ENCODE measurements at places on chromosomes 2 and 18.

- DNase-seq: peak; percentile 63
Measured at GRCh38 chr2:68741238-68741637, 6.6 kb downstream of the ARHGAP25 start.

DNA sequence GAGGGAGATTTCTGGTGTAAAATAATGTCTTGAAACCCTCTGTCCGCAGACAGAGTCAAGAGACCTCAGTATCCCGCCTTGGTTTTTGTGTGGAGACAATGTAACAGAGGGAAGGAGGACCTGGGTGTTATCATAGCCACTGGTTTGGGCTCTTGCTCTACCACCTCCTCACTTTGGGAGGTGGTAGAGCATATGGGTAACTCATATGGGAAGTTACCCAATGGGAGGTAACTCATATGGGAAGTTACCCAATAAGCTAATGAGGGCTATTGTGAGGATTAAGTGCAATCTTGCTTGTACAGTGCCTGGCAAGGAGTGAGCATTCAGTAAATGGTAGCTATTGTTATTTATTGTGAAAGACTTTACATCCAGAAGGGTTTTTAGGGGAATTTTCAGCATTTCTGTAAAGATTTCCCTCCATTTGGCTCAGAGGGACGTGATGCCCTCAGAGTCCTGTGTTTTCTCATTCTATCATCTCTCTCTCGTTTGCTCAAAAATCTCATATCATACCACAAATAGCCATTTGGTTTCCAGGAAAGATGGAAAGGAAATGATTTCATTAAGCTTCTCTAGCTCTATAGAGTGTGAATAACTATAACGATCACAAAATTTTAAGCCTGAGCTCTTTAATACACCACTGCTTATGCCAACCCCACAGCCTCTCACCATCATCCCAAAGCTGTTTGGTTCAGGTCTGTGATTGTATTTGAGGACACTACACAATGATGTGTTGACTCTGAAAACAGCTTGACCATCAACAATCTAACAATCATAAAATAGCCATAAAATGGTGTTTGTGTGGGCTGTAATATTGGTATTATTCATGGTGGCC is 307.7 kb downstream of the STK39 start:
- peak; percentile 6 for DNase-seq

DNA sequence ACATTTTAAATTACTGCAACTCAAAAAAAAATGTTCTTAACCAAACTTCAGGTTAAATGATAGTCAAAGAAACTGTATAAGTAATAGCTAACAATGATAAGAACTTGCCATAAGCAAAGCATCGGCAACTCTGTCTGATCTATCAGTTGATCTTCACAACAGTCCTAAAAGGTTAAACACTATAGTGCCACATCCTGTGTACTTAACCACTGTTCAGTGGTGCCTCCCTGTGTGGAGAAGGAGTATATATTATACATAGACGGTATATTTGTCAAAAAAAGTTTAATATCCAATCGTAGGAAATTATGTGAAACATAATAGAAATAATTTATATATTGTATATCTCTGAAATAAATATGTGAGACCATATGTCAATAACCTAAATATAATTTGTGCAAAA is 13.0 kb downstream of the DTNA start:
- DNase-seq: no peak

- DNase-seq: no peak
Measured at GRCh38 chr18:22469926-22470247, 52.2 kb upstream of the CTAGE1 start.

- DNase-seq: peak; percentile 90
Measured at GRCh38 chr2:72931280-72931910, 14.1 kb downstream of the EMX1 start.

- no peak for DNase-seq
Measured at GRCh38 chr2:57141269-57141668, 905.3 kb upstream of the VRK2 start.

GRCh38 chr2:43124687-43125057 is 101.7 kb downstream of the ZFP36L2 start:
- DNase-seq: no peak

GRCh38 chr2:31197669-31198068 is 19.6 kb downstream of the CAPN14 start:
- no peak for DNase-seq

GRCh38 chr2:181774685-181775084 is 94.4 kb upstream of the NEUROD1 start:
- peak; percentile 74 for DNase-seq

- DNase-seq: peak; percentile 60
Measured at GRCh38 chr2:57497489-57498096, 549.0 kb upstream of the VRK2 start.

GRCh38 chr2:96810783-96811192 is 5.3 kb upstream of the CNNM3 start:
- DNase-seq: no peak

DNA sequence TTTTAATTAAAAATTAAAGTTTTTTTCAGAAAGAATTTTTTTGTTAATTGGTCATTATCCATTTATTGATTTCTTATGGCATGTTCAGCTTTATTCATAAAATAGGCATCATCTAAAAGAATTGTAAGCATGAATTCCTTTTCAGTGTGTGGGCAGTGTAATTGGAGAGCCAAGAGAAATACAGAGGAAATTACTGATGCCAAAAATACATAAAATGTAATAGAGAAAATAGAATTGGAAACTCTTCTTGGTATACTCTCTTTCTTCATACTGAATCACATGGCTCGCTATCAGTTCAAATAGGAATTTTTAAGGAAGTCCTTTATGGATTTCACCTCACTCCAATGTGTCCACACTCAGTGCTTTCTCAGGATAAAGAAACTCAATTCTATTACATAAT is 663.6 kb upstream of the NRXN1 start:
- no peak for DNase-seq

DNA sequence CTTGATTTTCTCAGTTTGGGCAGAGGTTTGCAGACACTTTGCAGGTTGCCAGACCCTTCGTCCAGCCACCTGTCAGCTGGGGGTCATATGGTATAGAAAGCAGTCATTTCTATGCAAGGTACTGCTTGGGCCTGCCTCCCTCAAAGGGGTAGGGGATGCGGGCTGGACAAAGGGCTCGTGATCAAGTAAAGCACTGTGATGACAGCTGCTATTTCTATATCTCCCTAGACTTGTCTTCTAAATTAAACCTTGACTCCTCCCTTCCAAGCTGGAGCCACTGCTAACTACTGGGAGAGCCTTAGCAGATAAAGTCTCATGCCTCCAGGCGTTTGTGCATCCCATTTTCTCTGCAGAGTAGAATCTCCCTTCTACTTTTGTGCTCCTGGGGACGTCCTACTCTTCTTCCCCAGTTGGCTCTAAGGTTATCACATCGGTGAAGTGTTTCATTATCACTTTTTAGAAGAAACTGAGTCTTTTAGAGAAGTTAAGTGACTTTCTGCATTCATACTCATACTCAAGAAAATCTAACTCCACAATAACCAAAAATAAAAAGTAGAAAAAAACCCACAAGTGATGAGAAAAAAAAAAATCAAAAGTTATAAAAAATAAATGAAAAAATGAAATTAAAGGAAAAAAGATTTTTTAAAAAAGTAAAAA is 710 bp upstream of the XRCC5 start:
- DNase-seq: peak; percentile 13

DNA sequence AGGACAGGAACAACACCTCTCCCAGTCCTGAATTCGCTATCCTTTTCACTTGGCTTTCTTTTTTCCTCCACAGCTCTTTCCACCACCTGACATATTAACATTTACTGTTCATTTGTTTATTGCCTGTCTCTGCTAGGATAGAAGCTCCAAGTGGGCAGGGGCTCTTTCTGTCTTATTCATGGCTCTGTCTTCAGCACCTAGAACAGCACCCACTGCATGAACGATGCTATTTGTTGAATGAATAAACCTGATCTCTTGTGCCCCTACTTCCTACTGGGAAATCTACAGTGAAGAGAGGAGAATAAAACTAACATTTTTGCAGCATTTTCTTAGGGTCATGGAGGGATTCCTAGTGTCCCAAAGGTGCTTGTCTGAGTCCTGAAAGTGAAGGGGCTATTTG is 24.4 kb upstream of the GAREM2 start:
- peak; percentile 26 for DNase-seq

DNA sequence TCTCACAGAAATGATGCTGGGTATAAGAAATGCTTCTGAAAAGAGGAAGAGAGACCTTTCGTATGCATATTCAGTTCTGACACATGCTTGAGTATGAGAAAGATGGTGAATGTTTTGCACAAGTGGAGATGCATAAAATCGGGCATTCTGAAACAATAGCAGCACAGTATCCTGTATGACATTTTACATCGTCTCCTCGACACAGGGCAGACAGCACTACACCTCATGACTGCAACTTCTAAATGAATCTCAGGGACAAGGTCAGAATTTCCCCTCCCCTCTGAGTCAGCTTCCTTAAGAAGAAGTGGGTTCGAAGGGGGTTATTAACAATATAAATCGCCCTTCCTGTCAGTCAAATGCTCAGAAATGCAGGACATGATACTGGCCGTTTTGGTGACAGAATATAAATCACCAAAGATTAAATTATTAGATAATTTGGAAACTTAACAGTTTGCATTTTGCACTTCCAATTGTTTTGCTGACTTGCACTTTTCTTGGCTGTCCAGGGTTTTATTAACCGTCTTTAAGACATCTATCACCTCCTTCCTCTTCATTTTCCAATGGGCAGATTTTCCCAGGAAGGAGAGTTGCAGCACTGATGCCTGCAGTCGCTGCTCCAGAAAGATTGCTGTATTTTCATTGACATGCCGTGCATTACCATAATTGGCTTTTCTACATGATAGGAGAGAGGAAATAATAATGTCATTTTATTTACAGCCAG is 57.2 kb downstream of the TSHZ1 start:
- DNase-seq: no peak

DNA sequence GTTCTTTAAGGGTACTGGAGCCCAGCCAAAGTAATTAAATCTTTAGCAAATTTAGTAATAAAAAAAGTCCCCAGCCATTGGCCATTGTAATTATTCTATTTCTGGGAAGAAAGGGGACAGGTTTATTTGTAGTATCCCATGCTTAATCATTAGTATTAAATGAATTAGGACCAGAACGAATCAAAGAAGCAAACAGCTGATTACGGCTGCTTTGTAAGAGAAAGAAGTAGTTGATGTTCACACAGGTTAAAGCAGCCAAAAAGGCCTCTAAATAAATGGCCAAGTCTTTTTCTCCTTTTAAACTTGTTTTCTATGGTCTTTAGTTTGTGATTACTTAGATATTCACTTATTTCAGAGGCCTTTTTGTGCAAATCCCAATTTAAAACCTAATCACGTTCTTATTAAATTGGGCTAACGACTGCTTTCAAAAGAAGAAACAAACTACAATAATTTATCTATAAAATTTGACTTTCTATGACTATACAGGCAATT is 48.6 kb upstream of the DNAH7 start:
- DNase-seq: no peak

DNA sequence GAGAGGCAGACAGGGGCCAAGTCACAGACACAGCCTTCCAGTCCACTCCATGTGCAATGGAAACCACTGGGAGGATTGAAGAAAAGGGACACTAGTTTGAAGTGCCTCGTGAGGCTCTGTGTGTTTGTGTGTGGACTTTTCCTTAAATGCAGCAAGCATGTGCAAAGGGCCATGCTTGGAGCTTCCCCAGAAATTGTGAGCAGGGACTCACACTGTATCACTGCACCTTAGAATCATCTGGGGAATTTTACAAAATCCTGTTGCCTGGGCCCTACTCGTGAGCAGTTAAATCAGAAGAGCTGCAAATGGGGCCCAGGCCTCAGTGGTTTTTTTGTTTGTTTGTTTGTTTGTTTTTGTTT is 137.8 kb downstream of the TRIM43 start:
- no peak for DNase-seq

DNA sequence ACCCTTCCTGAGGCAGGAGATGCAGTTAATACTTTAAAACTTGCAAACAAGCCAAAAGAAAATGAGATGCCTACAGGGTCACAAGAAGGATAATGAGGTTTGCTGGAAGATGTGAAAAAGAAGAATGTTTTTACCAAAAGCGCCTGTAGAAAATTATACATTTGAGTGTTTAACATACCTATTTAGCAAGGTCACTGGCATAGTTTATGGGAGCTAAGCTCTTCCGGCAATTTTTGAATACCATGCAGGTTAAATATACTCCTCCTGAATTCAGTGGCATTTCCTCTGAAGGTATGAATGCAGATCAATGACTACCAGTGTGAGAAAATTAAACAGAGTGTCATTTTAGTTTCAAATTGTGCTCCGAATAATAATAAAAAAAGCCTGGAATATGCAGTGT is 21.2 kb upstream of the MAP3K20 start:
- no peak for DNase-seq

DNA sequence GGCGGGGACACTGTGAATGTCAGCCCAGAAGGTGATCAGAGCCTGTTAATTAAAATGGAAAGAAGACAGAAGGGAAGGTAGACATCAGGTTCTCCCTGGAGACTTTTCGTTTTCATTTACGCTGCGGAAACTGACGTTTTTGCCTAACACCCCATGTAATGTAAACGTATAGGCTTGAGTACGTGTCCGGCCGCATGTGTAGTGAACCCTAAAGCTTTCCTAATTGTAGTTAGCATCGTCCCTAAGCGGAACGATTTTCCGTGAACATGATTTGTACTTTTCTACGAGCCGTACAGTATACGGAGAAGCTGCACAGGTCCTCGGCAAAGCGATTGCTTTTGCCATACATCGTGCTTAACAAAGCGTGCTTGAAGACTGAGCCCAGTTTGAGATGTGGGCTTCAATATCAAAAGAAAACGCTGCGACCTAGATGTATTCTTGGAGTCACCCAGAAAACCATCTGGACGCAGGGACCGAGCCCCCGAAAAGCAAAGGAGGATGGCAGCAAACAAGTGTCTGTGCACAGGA is 284 bp downstream of the TIMM21 start:
- DNase-seq: no peak

GRCh38 chr2:59083075-59083828 is 842.1 kb upstream of the FANCL start:
- DNase-seq: no peak

DNA sequence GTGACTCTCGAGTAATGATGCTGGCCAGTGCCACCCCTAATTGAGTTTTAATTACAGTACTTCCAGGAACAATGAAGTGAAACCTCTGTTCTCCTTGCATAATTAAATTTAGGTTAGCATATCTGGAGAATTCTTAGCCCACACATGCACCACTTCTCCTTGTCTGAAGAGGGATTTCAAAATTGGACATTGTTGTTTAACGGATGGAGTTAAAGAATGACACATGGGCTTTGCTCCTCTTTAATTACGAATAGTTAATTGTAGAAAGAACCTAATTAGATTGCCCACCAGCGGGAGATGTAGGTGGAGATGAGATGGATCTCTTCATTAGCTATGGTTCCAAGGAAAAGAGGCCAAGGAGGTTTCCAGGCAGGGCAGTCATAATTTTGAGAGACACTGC is 33.1 kb upstream of the EN1 start:
- DNase-seq: no peak

DNA sequence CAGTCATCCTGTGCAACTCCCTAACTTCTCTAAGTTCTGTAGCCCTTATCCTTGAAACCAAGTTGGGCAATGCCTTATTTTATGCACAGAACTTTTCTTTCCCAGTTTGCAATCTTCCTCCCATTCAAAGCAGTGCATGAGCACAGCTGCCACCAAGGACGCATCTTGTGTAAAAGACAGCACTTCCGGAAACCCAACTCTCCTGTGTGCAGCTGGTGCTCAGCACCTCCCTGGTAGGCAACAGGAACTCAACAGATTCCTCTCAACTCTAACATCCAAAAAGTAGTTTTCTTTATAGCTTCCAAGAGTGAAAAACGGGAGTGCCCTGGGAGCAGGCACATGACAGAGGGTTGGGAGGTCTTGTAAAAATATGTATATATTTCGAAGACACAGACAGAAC is 2.2 kb downstream of the TMEM18 start:
- no peak for DNase-seq

- no peak for DNase-seq
Measured at GRCh38 chr18:65769652-65770051, 18.8 kb downstream of the CDH7 start.
